Activated CD4-positive, CD25-positive, alpha-beta regulatory T cell (primary cell): ENCODE measurements at places on chromosomes 5 and 9.

GRCh38 chr9:89579741-89580385 lies 24.9 kb upstream of the GADD45G start:
- DNase-seq, result no peak

DNA sequence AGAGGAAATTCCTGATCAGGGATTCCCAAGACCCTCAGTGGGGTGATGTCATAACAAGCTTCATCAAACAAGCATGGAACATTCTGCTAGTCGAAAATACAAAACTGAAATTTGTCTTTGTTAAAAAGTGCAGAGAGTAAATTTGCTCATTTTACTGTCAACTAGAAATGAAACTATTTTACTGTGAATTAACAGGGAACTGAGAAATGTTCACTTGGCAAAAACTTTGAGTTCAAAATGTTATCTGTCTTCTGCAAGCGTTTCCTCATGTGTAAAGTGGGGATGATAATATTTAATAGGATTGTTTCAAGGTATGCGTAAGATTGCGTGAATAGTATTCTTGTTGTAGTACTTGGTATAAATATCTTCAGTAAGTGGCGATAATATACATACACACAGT lies 45.4 kb downstream of the ALDH1A1 start:
- no peak for DNase-seq

DNA sequence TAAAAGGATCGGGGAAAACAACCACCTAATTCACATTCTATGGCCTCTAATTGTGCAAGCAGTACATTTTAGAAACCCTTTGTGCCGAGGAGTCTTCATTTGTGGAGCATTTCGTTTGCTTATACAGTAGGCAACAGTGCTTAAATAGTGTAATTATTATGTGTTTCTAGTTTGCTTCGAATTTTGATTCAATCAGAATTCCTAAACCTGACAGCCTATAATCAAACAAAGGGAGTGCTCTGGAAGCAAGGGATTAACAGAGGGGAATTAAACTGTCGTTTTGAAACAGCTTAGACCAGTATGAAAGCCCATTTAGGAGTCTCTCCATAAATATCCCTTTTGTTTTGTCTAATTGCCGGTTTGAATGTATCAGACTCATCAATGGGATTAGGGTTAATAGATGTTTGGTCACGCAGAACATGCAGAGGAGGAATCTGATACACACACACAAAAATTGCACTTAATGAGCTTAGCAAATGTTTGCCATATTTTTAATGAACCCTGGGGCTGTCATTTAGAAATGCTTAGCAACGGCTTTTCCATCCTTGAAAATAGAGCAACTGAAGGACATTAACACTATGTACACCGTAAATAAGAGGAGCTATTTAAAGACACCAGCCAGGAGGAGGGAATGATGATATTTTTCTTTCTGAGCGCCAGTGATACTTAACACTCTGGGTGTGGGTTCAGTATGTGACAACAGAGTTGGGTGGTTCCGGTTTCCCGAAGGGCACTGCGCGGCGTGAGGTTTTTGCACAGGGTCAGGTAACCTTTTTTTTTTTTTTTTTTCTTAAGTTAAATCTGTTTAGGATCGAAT lies 404.7 kb downstream of the TLE4 start:
- DNase-seq, result no peak

DNA sequence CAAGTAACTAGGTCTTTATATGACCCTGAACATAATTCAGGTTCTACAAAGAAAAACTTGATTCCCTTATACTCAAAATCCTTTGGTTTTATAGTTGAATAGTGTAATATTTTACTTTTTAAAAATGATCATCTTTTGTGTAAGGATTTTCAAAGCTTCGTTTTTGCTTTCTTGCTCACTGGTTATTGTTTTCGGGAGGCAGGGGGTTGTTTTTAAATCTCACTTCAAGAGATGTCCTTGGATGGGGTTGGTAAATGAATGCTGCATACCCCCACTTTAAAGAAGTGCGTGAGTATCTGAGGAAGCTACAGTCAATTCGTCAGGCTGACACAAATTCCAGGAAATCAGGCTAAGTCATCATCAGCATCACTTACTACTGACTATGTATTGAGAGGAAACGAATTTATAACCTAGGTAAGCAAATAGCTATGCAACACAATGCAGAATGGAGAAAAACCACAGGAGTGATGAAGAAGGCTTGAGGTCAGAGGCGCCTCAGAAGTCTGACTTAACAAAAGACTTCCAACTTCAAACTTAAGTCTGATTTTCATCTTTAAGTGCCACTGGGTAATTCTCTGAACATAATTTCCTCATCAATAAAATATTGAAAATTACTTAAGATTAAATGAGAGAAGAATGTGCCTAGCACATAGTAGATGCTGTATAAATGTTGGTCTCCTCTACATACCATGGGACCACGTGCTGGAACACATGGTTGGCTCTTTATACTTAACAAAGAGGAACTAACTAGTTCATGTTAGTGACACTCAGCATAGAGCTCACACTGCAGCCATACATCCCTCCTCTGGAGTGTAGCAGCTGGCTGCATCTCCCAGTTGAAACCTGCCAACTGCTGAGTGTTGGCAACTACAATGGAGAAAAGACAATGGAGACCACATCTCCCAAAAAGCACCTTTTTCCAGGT lies 106.0 kb upstream of the KIF2A start:
- no peak for DNase-seq

DNA sequence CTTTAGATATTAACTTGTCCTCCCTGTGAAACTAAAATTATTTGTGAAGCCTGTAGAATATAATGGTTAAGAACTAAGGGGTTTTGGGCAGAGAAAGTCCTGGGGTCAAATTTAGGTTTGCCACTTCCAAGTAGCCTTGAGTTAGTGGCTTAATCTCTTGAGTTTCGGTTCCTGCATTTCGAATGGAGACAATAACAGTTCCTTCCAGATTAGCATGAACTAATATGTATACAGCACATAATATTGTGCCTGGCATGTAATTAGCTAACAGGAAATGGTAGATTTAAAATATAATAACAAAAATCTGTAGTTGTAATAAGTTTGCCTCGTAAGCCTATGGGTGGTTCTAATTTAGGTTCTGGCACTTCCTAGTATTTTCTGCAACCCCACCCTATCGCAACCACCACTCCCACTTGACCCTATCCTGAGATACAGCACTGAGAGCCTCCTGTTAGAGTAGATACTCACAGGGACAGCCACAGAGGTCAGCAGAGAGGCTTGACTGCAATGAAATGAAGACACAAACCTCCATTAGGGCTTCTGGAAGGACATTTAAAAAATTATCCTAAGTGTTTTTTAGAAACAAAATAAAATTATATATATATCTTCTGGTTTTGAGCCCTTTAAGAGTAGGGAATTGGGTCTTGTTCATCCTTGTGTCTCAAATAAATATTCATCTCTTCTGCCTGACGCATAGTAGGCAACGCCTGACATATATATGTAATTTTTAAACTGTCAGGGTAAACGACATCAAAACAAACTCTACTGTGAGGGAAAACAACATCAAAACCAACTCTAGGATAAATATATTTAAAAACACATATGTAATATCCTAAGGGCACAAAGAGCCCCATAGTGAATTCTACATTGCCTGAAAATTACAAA lies 8.5 kb downstream of the SPINK9 start:
- no peak for DNase-seq

DNA sequence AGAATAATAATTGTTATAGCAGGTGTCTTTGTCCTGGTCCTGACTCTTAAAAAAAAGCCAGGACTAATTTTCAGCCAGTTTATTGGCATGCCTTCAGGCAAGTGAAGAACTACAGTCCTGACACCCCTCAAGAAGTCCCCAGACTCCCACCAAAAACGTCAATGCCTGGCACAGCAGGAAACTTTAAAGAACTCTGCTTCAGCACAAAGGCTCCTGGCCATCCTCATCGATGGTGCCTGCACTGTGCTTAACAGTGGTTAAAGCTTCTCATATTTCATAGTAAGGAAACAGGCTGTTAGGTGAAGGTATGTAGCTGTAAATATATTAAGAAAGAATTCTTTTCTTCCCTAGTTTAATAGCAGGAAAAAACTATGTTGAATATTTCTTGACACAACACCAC lies 280.1 kb upstream of the PUM3 start:
- DNase-seq, result no peak
